ENCODE measurements at places on chromosomes 7 and 10.

DNA sequence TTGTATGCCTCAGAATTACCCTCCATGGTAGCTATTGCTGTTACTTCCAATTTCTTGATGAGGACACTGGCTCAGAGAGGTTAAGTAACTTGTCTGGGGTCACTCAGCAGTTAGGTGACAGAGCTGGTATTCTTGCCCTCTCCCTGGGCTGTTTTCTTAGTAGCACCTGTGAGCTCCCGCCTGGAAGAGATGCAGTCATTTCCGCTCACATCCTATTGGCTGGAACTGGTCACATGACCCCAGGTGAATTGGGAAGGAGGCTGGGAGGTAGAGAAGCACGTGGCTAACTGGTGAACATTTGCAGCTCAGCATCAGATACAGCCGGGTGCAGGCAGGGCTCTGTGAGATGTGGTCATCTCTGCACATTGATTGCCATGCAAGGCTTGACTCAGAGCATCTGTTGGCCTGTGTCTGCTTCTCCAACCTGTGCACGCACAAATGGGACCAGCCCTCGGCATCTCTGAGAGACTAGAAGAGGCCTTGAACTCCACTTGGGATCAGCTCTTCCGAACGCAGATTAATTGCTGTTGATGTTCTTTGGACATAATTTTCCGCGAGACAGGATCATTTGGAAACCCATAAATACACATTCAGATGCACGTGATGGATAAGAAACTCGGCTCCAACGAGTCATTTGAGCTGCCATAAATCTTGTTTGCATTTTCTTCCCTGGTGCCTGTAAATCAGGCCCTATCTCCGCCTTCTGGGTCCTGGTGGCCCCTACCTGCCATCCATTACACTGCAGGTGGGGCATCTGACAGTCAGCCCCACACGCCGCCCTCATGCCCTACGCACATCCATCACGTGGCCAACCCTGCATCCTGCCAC lies 42.8 kb downstream of the MYL10 start:
- DNase-seq, result no peak

DNA sequence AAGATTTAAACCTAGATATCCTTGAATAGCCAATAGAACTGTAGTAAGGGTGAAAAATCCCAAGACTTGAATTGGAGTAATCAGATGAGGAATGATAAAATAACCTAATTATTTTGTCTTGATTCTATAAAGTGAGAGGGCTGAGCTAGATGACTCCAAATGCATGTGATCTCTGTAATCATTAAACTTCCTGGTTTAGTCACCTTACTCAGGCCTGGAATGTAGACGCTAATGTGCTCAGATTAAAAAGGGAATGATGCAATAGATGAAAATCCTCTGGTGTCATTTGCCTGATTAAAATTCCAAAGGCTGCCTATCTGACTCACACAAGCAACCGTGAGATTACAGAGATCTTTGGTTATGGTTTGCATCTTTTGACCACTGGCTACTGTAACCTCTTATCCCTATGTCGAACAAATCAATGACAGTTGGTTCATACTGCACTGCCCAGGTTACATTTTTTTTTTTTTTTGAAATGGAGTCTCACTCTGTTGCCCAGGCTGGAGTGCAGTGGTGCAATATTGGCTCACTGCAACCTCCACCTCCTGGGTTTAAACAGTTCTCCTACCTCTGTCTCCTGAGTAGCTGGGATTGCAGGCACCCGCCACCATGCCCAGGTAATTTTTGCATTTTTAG lies 2.9 kb upstream of the HKDC1 start:
- DNase-seq, result no peak

DNA sequence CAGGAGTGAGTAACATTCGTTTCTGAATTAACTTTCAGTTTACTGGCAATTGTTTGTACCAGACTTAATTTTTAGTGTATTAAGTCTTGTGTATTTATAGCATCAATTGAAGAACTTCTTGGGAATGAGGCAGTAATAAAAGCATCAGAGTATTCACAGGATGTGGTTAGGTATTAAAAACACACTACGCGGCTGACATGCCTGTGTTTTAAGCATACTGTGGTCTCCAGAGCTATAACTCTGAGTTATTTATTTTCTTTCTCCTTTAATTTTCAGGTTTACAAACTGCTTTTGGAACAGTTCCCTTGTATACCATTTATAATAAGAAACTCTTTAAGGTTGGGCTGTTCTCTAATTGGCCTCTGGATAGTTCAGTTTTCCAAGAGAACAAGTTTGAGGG lies 626.1 kb upstream of the NRG3 start:
- no peak for DNase-seq

DNA sequence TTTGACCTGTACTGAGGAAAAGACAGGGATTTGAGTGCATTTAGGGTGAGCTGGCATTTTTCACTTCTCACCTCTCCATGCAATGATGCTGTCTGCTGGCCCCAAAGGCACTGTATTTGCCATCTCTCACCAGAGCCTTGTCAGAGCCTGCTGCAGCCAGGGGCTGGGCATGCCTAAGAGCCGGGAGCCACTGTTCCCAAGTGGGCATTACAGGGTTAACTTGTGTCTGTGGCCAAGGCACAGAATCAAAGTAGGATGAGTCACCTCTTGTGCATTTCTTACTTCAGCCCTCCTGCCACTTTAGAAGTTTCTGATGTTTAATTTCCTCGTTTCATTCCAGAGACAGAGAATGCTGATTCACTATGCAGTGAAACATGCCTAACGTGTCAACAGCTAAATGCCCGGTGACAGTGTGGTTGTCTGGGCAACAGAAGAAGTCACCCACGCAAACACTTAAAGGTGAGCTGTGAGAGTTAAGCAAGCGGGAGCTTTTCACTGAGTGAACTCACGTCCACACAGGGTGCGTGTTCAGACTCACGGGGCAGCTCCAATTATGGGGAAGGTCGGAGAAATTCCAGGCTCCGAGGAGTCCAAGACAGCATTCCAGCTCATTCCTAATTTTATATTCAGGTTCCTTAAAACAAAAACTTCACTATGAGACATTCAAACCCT lies 57.1 kb upstream of the IGFBP3 start:
- DNase-seq, result no peak

- DNase-seq, result no peak
These were observed 38.9 kb upstream of the CTBP2 start for GRCh38 chr10:125199270-125199669.

DNA sequence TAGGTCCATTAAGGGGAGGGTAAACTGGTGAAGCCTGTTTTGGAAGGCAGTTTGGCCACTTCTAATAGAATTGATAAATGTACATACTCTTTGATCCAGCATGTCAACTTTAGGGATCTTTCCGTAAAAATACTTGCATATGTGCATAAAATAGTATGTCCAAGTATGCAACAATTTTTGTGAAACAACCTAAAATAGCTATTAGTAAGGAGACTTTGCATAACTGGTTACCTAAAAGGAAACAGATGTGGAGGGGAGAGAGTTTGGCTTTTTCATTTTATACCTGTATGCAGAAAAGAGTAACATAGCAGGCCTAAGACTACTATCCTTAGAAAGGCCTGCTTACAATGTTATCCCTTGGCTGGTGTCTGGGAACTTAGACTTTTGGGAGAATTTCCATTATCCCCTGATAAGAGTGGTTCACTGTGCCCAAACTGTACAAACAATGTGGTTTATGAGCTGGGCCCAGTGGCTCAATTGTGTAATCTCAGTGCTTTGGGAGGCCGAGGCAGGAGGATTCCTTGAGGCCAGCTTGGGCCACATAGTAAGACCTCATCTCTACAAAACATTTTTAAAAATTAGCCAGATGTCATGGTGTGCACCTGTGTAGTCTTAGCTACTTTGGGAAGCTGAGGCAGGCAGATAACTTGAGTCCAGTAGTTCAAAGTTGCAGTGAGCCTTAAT lies 21.3 kb downstream of the PTPN12 start:
- no peak for DNase-seq

DNA sequence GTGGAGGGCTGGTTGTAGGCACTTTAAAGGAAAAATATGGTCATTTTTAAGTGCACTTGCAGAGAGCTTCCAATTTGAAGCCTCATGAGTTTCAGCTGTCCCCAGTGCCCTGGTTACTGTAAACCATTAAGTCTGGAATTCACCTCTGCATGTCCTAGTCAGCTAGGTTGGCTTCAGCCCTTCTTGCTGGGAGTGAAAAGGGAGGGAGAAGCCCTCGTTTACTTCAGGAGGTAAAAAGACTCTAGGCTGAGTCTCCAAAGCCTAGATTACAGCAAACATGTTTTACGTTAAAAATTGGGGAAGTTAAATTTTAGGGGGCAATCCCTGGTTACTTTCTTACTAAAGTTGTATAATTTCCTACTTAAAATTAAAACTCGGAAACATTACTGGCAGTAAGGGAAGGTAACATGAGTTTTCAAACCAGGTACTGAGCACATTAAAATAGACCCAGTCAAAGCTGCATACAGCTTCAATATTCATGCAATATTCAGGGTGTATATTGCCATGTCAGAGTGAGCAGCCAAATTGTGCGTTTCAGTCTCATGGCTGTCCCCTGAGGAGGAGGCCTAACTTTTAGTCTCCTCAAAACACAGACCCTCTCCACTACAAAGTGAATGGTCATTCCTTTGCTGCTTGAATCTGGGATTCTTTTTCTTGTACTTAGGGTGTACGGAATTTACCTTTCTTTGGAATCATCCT lies 156.7 kb downstream of the PRKG1 start:
- DNase-seq, result no peak
